ENCODE measurements at places on chromosomes 5 and 9. TPM values are rescaled to one million over a fixed set of nuclear protein-coding genes. Genes with fewer than 3 reads are reported as not detected.

The FBXW11 gene
- total RNA-seq = 106 TPM

The FCN2 gene
- total RNA-seq = not detected

The FOXD4 gene
- total RNA-seq = 0.24 TPM

The CDH12 gene
- total RNA-seq = not detected

The ORM1 gene
- total RNA-seq = not detected

The NANS gene
- total RNA-seq = 160 TPM

The TARS1 gene
- total RNA-seq = 163 TPM

The NPR2 gene
- total RNA-seq = 3.9 TPM

The IFNE gene
- 0.24 TPM for total RNA-seq

The C7 gene
- not detected for total RNA-seq

The SARDH gene
- 15.3 TPM for total RNA-seq

DNA sequence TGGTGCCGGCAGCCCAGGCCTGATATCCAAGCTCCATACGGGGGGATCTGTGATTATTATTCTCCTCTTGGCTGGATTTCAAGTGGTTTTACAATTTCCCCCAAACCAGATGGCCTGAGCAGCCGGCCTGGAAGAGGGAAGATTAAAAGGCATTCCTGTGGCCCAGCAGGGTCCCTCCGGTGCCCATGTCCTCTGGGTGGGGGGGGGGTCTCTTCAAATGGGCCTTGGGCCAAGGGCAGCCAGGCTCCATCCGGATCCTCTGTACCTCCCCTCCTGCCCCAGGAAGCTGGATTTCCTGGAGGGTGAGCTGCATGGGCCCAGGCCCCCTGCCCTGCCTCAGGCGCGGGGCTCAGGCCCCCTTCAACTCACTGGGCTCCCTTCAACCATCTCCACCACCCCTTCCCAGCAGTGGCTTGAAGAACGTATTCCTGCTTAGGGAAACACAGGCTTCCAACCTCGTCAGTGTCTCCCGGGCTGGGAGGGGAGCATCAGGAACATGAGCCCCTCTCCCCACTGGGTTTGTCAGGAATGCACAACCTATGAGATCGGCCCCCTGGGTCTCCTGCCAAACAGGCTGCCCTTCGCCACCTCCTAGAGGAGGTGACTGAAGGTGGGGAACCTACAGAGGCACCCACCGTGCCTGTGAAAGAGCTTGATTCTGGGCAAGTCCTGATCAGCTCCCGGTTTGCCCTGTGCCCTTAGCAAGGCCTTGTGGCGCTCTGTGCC, 62.9 kb upstream of the ORM1 start:
- DNase-seq = no peak

GRCh38 chr5:138910546-138911185, 35.5 kb upstream of the LRRTM2 start:
- no peak for DNase-seq

DNA sequence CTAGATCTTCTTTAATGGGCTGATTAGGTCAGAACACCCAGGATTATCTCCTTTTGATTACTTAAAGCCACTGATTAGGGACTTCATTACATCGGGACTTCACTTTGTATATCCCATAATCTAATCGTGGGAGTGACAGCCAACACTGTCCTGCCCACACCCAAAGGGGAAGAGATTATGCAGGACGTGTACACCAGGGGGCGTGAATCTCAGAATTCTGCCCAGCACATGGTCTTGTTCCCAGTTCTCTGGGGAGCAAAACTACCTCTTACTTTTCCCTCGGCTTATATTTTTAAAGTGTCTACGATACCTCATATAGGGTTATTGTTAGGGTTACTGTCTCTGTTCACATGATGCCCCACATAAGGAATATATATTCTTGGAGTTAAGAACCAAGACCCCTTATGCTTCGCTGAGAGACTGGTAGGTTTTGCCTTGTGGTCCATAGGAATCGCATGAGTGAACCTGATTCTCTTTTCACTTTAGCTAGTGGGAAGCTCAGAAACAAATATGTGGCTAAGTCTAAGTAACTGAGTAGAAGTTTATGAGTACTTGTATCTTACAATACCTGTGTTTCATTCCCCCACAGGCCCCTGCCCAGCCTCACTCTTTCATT, 192.7 kb downstream of the GNA14 start:
- no peak for DNase-seq

- no peak for DNase-seq
Observed at GRCh38 chr9:114718801-114719221, 36.8 kb upstream of the TEX48 start.

GRCh38 chr5:69300537-69301203, 31.9 kb downstream of the CCDC125 start:
- no peak for DNase-seq

- no peak for DNase-seq
Observed at GRCh38 chr5:140595538-140596300, 31.1 kb downstream of the SLC35A4 start.

DNA sequence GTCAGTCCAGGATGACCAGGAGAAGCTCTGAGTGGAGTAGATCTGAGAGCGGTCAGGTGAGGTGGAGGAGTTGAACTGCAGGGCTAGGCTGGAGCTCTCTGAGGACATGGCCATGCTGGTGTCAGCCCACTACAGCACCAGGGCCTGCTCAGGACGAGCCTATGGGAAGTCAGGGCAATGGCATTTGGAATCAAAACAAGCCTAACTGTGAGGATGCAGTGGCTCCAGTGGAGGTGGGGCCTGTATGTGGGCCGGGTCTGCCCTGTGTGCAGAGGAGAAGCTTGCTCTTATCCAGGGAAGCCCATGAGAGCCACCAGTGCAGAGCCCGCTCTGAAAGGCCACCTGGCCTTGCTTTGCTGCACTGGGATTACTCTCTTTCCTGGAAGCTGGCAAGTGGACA, 11.1 kb downstream of the CXCL14 start:
- DNase-seq = no peak

DNA sequence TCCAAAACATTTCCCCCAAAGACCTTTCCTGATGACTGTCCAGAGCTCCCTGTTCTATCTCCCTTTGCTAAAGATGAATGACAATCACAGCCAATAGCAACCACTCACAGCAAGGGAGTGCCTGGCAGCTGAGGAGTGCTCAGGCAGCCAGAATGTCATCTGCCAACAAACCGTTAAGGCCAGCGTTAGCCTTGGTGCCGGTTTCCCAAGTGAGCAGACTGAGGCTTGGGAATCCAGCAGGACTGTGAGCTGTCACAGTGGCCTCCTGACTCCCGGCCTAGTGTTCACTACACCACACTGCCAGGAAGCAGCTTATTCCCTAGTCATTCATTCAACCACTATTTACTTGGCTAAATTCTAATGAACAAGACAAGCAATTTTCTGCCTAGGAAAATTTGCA, 24.7 kb downstream of the STK10 start:
- no peak for DNase-seq

- no peak for DNase-seq
Observed at GRCh38 chr9:75190762-75191161, 102.4 kb downstream of the OSTF1 start.

DNA sequence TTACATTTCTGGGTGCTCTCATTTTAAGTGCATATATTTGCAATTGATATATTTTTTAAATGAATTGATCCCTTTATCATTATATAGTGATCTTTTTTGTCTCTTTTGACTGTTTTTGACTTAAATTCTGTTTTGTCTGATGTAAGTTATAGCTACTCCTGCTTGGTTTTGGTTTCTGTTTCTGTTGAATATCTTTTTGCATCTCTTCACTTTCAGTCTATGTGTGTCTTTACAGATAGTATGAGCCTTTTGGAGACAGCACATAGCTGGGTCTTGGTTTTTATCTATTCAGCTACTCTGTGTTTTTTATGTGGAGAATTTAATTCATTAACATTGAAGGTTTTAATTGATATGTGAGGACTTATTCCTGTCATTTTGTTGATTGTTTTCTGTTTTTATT, 311.3 kb downstream of the SPATA31D1 start:
- DNase-seq = no peak

DNA sequence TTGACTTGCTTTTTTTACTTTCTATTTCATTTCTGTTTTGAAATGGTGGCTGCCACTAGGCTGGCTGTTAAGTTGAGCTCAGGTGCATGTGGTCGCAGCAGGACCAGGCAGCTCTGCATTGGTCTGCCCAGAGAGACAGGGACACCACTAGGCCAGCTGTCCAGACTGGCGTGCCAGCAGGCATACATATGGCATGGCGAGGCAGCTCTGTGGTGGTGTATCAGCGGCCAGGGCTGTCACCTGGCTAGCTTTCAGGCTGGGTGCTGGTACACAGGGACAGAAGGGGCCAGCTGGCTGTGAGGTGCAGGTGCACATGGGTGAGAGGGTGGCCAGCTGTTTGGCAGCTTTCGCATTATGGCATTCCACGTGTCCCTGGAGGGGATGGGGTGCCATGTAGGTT, 654.0 kb upstream of the ACO1 start:
- DNase-seq = no peak

DNA sequence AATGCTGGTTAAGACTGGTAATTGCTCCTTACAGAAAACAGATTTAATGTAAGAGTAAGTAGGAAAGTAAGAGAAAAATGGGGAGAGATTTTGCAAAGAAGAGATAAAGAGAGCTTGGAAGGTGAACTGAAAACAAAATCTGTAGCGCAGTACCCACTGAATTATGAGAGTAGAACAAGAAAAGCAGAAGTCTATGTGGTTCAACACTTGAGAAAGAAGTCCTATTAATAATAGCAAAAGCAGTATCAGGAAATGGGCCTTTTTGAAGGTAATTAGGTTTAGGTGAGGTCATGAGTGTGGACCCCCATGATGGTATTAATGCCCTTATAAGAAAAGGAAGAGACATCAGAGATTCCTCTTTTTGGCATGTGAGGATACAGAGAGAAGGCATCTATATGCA, 460.6 kb downstream of the CETN3 start:
- DNase-seq = no peak

DNA sequence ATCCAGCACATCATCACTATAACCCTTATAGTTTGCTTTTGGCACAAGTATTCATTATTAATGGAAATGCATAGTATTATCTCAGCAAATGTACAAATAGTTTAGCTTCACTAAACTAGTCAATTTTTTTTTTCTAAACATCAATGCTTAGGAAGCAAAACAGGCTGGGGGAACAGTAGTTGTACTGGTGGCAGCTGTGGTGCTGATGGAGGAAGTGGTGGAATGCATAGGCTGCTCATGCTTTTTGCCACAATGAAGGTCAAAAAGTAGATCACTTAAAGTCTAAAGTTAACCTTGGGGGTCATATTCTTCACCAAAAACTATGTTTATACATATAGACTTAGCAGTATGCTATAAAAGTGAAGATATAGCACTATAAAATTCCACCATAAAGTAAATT, 36.3 kb upstream of the CDKN2B start:
- no peak for DNase-seq

GRCh38 chr5:131622633-131623032, 12.4 kb downstream of the RAPGEF6 start:
- no peak for DNase-seq

- no peak for DNase-seq
Observed at GRCh38 chr5:54904425-54904824, 81.0 kb downstream of the ESM1 start.

DNA sequence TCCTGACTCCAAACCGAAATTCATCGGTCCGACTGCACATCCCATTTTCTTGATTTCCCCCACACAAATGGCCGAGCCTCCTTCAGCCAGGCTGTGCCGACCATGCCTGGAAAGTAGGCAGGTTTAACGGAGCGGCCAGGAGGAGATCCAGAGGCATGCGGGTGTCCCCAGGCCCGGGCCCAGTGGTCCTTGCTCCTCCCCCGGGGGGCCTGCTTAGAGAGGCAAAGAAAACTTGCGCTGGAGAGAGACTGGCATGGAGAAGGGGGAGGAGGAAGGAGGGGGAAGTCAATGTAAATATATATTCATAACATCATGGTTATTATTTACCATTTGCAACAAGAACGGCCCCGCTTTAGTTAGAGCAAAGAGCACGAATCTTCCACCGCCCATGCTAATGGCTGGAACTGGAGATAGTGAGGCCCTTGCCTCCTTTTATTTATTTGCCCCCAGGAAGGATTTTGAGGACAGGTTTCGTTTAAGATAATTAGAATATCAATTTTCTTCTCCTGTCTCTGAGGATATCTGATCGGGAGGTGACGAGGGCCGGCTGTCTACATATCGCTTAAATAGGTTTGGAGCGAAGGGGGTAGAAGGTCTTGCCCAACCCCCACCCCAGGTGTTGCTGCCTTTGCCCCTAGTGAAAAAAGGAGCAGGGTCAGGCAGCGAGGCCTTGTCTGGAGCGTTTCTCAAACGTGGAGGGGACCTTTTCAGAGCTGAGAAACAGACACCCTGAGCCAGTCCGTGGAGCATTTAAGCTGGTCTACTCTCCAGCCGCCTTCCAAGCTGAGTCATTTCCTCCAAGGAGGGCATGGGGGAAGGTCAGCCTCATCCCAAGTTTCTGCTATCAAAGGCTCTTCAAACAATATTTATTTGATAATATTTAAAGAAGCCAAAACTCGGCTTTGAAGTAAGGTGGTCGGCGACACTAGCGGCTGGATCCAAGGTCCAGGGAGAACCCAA, 2.5 kb downstream of the BARHL1 start:
- DNase-seq = no peak

DNA sequence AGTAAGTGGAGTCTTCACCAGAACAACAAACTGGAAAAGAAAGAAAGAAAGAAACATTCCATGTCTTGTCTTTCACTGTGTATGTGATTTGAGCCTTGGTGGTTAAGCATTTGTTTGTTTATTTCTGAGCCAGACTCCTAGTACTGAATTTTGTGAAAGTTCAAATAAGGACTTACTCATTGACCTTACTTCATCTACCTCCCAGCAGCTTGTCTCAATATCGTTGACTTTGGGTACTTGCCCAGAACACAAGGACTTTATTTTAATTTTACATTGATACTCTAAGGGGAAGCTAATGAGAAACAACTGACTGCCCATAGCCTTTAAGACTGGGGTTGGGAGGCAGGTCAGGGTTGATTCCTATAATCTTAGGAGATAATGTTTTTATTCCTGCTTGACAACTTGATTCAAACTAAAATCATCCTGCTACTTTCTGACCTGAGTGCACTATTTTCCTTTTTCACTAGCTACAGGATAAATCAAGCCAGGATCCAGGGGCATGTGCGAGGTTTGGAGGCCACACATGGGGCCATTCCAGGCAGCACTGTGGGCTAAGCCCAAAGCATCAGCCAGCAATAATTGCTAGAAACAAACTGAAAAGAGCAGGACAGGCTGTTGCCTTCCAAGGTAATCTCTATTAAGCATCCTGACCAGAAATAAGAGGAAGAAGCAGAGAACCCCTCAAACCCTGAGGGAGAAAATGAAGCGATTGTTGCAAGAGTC, 138.9 kb upstream of the RUSC2 start:
- DNase-seq = no peak

- DNase-seq = peak; percentile 48
Observed at GRCh38 chr5:43627028-43627427, 24.0 kb downstream of the NNT start.
